ENCODE measurements at places on chromosomes 12 and 14.

DNA sequence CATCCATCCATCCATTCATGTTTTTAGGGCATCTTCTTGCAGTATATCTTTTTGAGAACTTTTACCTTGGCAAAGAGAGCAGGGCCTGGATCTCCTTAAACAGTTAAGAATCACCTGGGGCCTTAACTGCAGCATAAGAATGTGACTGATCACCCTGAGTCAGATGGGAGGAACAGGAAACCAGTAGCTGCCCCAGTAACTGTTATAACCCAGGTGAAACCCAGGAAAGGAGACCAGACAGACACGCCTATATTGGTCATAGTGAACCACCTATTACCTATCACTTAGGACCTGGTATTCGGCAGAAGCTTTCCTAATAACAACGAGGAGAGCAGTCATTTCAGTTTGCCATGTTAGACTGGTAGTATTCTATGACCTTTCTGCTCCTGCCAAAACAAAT, 43.4 kb upstream of the NR2C1 start:
- DNase-seq = no peak

GRCh38 chr14:100239840-100240667, 1.1 kb downstream of the YY1 start:
- DNase-seq = peak; percentile 70

- no peak for DNase-seq
Observed at GRCh38 chr14:68475802-68476201, 317.1 kb downstream of the ZFP36L1 start.

DNA sequence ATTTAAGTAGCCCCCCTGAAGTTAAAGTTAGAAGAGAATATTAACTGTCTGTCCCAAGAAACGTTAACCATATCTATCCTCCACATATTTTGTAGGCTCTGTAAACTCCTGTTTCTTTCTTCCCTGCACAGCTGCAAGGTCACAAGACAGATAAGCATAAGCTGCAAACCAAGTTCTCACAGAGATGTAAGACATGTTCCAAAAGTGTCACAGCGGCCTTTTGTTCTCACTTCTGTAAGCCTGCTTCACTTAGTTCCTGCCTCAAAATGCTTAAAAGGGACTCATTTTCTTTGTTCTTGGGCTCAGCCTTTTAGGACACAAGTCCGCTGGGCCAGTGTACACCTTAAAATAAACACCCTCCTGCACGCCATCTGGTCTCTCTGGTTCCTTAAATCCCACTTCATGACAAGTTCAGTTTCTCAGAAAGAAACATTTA, 3.2 kb downstream of the RNASE1 start:
- no peak for DNase-seq

DNA sequence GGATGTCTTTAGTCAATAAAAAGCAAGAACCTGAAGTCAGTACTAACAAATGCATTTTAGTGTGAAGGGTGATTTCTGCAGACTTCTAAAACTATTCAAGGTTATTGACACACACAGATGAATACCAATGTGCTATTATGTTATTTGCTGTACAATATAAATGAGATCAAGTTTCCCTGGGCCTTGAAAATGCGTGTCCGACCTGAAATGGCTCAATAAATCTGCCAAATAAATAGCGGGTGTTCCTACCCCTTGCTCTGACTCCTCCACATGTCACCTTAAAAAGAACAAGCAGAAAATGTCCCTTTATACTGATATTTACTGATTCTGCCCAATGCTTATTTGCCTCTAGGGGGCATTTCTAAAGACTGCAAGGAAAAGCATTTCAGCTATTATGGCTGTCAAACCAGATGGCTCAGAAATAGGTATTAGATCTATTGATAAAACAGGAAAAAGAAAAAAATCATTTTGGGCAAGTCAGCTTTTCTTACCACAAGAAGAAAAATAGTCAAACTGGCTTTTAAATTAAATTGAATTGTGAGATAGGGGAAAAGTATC, 367.3 kb upstream of the KITLG start:
- no peak for DNase-seq

- no peak for DNase-seq
Observed at GRCh38 chr14:41360126-41360525, 246.6 kb upstream of the LRFN5 start.

DNA sequence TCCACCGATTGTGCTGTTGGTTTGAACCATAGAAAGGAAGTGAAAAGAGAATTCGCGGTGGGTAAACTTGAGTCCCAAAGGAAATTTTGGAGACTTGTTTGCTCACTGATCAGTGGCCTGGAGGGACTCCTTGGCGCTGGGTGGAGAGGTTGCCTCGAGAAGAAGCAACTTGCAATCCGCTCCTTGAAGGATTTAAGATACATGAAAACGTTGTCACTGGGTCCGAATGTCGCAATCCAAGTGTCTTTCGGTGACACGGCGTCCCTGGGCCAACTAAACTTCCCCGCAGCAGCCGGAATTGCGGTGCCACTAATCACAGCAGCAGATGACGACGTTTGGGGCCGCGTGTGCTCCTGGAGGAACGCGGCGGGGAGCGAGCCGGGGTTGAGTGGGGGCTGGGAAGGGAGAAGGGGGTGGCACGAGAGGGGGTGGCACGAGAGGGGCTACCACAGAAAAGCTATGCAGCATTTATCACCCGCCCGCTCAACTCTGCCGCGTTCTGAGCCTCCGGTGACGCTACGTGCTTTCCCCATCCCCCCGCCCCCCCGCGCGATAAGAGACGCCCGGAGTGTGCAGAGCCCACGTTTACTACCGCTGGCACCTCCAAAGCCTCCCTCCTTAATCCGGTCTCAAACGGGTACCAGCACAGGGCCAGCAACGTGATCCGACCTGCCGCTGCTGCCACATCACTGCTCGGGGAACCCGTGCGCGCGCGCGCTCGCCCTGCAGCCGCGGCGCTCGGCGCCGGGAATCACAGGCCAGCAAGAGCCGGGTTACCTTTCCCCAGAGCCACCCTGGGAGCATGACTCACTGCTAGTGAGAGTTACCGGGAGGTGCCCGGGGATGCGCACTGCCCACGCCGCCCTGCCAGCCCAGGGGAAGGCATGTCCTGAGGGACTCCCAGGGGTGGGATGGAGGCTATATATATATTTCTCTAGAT, 833 bp upstream of the BHLHE41 start:
- DNase-seq = no peak

DNA sequence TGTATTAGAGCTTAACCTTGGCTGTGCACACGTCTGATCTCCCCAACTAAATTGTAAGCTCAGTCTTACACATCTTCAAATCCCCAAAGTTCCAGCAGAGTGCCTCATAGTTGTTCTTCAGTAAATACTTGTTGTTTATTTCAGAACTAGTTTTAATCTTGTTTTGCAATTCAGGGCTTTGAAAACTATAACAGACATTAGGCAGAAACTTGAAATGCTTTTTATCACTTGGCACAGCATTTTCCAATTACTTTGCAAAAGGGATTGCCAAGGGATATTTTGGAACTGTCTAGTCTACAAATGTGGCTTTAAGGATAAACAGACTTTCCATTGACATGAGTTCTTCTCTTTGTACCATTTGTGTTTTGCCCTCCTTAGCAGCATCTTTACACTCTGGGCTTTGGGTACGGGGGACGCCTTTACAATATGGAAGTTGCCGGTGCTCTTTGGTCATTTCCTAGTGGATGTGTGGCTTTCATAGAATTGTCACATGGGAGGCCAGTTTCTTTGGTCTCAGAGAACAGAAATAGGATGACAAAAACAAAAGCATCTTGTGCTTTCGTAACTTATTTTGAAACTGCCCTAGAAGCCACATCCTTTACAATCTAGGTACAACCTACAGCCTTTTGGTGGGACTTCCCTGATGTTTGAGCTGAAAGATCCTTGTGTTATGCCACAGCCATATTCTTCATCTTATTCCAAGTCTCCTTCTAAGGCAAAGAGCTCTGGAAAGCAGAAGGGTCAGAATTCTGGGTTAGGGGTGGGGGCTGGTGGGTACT, 96.9 kb downstream of the NPAS3 start:
- DNase-seq = no peak

DNA sequence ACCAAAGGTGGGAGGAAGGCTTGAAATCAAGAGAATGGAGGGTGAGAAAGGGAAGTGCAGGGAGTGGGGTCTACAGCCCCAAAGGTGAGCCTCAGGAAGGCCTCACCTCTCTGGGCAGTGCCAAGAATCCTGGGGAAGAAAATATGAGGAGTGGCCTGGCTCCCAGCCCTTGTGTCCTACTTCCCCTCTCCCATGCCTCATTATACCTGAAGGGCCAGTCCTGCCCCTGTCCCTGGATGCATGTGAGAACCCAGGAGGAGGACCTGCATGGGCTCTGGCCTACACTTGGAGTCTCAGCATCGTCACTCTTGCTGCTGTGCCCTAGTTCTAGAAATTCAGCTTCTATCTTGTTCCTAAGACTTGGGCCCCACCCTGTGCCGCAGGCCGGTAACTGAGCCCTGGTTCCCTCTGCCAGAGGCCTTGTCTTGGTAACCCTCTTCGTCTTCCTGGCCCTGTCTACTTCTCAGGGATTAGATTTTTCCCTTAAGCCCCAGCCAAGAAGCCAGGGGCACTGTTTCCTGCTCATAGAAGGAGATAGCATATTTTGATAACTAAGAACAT, 10.9 kb upstream of the MYH7 start:
- no peak for DNase-seq

GRCh38 chr12:101859664-101860607, 17.4 kb upstream of the DRAM1 start:
- no peak for DNase-seq

DNA sequence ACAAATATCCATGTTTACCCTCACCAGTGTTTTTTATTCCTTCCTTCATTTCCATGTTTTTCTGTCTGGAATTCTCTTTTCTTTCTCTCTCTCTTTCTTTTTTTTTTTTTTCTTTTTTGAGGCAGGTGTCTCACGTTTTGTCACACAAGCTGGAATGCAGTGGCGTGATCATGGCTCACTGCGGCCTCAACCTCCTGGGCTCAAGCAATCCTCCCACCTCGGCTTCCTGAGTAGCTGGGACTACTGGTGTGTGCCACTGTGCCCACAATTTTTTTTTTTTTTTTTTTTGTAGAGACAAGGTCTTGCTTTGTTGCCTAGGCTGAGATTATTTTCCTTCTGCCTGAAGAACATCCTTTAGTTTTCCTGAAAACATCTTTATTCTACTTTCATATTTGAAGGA, 15.0 kb upstream of the AMIGO2 start:
- DNase-seq = no peak

DNA sequence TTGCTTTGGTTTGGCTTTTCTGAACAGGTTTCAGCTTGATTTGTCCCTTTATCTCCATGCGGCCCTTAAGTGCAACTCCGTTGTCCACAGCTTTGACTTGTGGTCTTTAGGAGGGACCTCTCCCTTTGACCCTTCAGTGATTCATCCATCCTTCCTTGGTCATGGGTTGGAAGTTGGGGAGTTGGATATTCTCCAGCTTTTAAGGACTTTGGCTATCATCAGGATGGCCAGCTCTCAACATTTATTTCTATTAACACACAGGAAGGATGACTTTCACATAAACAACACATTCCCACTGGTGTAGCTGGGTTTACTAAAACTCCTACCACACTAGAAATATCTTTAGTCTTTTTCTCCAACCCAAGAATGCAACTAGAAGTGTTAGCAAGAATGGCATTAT, 50.9 kb upstream of the E2F7 start:
- DNase-seq = no peak

DNA sequence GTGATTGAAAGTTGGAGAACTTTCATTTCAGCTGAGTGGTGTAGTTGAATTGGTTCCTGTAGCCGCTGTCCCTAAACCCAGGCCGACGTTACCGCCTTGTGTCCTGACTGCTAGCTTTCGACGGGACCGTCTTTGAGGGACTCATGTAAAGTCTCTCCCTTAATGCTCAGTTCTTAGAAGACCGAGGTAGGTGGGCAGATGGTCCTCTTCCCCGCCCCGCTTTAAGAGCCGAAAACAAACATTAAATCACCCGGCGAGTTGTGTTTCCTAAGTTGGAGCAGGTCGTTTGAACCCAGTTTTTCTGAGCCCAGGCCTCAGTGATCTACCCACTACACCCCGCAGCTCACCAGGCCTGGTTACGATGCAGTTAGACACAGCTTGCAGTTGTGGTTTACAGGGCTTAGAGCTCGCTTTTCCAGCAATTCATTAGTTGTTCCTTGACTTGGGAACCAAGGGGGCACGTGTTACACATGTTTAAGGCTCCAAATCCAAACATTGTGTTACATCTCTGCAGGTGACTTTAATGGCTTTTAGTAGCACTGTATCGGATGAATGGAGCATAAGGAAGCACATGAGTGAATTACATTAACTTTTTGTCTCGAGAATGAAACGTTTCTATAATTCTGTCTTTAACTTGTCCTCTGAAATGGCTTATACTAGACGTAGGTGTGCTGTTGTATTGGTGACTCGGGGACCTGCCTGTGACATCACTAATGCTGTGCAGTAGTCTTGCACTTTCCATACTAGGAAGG, 790 bp downstream of the NEDD1 start:
- DNase-seq = no peak

Data from activated naive CD4-positive, alpha-beta T cell (primary cell).